ENCODE measurements at places on chromosomes 7 and 10.

DNA sequence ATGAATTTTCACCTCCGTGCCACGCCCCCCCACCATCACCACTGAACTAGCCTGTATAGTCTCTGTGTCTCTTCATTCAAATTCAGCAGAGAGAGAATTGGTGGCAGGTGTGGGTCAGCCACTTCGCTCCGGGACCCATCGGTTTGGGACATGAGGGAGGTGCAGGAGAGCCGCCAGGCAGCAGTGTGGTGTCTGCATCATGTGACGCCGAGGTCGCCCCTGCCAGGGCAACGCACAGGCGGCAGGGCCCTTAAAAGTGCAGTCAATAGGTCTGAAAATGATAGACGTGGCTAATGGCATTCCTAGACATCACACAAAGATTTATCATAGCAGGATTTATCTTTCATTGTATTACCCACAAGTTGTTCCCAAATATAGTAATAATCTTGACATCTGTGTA lies 100.6 kb upstream of the RNF32 start:
- DNase-seq = no peak

- DNase-seq = no peak
Observed at GRCh38 chr7:99837649-99838361, 10.0 kb downstream of the CYP3A43 start.

- no peak for DNase-seq
Observed at GRCh38 chr7:114916261-114916892, 5.5 kb upstream of the MDFIC start.

GRCh38 chr7:127447326-127447945 lies 54.9 kb upstream of the ZNF800 start:
- DNase-seq = no peak

- DNase-seq = peak; percentile 51
Observed at GRCh38 chr7:131106681-131107336, 220.9 kb upstream of the MKLN1 start.

GRCh38 chr7:128120976-128121490 lies 89.8 kb upstream of the LRRC4 start:
- DNase-seq = no peak

DNA sequence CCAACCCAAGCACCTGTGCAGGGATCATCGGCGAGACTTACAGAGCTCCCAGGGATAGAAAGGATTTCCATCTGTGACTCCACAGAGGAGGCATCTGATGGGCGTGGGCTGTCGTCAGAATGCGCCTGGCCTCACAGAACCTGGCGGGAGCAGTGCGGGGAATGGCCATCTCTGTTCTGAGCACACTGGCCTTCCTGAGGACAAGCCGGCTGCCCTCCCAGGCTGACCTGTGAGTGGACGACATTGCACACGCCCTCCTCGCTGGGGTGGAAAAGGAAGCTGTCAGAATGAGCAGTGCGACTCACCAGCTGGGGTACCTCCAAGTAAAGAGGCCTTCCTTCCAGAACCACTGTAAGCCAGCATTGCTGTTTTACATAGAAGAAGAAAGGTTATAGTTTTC lies 234.6 kb upstream of the PITRM1 start:
- DNase-seq = no peak

DNA sequence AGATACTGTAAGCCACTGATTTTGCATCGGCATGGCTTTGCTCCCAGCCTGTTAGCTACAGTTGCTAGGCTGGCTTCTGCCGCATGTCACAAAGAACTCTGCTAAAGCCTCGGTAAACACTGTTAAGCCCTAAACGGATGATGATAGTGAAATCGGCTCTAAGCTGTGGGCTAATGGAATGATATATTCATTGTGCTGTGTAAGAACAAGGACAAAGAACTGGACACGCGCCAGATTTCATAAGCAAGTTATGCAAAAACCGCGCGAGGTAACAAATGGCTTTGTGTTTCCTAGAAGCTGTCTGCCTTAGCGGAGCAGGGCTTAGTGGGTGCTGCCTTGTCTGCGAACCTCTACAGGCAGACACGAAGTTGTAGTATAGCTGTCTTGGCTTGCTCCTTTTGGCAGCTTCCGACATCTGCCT lies 331.3 kb upstream of the COBL start:
- DNase-seq = no peak

GRCh38 chr10:113390896-113391295 lies 162.0 kb upstream of the HABP2 start:
- no peak for DNase-seq

DNA sequence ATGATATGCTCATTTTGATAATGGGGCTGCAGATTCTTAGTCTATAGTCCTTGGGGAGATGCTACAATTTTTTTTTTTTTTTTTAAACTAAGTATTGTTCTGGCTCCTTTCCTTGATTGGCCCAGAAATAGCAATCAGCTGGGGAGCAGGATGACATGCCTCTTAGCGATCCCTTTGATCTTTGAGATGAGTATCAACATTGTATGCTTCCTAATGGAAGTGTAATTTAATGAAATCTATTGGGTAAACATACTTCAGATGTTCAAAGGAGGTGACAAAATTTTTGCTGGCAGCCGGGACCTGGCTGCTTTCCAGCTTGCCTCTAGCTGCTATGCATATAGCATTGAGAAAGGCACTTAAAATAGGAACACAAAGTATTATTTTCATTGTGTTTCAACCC lies 43.5 kb downstream of the VTI1A start:
- no peak for DNase-seq

DNA sequence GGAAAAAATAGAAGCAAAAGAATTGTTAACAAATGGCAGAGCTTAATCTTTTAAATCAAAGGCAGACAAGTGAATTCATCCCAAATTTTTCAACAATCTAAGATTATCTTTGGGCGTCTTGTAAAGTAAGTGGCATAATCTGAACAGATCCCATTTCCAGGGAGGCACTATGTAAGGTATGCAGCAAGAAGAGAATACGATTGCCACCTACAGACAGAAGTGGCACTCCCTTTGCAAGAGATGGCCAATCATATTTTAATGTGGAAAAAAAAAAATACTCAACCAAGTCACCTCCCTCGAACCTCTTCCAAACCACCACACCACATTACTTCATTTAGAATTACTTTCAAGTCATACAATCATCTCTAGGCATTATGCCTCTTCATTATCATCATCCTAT lies 4.0 kb downstream of the GFRA1 start:
- DNase-seq = no peak

DNA sequence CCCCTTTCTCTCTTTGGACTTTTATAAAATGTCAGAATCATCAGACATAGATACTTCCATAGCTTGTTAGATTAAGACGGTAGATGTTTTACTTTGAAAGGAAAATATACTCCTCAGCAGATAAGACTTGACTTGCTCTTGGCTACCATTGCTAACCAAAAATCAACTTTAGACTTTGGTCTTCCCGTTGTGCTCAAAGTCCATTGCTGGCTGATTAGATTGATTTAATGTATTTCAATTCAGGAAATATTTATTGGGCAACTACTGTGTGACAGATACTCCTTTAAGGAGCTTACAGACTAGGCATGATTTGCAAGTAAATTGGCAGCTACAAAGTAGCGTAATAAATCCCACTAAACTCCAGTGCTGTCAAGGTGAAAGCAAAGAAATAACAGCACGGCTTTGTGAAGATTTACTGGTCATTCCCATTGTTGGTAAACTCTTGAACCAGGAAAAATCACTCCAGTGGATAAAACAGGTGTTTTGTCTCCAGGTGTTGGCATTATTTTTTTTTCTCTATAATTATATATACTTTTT lies 95.7 kb upstream of the ARMC3 start:
- DNase-seq = no peak

- DNase-seq = no peak
Observed at GRCh38 chr10:11242443-11243387, 225.0 kb downstream of the CELF2 start.

DNA sequence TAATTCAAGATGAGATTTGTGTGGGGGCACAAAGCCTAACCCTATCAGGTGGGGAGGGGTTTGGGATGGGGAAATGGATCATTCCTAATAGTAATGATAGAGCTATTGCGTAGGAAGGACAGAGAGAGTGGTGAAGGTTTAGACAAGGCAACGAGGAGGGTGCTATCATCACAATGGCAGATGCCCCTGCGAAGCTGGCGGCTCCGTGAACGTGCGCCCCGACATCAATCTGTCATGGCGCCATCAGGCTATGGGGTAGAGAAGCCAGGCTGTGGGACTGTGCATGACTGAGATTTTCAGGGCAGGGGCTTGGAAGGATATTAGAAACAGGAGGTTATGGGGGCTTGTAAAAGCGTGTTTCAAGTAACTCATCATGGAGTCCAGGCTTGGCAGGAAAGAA lies 157.6 kb downstream of the ITGA8 start:
- DNase-seq = no peak

GRCh38 chr7:144497282-144497681 lies 93.8 kb upstream of the NOBOX start:
- DNase-seq = no peak

- DNase-seq = peak; percentile 33
Observed at GRCh38 chr7:70856901-70857630, 274.9 kb upstream of the GALNT17 start.

DNA sequence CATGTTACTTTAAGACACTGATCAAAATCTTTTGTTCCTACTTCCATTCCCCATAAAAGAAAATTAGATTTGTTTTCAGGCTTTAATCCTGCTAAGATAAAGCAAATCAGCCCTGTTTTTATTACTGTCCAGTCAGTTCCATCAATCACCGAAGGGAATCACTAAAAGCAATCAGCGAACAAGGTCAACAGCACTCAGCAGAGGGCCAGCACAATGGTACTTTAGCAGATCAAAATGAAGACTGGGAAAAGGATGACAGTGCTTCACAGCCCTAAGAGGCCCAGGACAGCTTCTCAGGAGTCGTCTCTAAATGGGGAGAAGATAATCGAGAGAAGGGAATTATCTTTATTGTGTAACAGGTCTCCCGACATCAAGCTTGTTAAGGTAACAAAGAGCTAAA lies 32.7 kb downstream of the SEM1 start:
- DNase-seq = no peak

DNA sequence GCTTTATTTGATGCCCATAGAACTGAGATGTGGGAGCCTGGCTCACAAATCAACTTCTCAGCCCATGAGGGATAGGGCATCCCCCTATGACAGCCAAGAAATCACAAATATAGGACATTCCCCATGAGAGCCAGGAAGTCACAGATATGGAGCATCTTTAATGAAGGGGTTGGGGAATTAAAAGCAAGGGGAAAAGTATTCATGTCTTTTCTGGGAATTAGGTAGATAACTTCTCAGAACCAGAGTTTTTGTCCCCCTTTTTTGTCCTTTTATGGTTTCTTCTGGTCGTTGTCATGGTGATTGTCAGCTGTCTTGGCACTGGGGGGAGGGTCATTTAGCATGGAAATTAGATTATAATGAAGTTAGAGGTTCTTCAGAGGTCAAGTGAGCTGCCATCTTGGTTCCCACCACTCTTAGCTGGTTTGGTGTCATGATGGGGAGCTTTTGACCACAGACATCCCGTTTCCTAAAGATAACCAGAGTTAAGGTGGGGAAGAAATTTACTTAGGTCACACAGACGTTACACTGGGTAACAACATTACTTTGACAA lies 56.9 kb downstream of the NOD1 start:
- DNase-seq = no peak

GRCh38 chr10:112758961-112759360 lies 191.1 kb upstream of the TCF7L2 start:
- no peak for DNase-seq

DNA sequence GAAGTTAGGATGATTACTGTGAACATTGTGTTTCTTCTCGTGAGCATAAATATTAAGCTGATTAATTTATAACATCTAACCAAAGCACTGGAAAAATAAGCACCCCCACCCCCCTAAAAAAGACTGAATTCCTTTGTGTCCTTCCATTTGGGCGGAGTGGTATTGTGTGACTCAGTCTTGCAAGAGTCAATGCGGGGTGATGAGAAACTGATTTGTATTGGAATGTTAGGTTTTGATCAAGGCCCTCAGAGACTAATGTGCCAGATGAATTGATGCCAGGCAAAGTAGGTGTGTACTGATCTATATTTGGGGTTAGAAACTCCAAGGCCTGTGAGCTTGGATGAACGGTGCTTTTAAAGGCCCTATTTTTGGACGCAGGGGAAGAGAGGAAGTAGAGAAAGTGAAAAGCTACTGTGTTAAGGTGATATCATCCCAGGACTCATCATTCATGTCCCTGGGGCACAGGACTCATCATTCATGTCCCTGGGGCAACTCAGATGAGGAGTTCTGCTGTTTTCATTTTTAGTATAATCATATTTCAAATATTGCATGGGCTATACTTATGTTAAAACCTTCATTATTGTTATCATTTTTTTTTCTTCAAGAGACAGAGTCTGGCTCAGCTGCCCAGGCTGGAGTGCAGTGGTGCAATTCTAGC lies 61.3 kb upstream of the PTN start:
- DNase-seq = no peak

DNA sequence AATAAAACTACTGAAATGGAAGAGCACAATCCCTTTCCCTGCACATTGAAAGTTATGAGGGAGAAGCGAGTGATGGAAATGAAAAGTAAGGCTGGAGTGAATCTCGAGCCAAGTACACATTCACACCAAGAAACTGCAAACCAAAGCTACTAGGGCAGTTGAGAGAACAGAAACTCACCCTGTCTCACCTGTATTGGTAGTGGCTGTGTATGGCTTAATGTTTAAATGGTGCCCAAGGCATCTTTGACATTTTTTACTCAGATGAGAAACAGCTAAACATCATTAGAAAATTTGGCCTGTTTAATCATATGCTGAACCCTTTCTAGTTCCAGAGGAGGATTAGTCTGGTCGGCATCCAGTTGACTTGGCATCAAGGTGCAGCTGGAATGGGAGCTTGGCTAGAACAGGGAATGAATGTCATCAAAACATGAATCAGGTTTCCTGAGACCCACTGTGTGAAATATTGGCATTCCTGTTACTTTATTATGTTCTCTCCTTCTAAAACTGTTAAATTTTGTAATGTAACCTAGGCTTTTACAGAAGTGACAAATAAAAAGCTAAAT lies 840.8 kb downstream of the GRM8 start:
- DNase-seq = no peak

DNA sequence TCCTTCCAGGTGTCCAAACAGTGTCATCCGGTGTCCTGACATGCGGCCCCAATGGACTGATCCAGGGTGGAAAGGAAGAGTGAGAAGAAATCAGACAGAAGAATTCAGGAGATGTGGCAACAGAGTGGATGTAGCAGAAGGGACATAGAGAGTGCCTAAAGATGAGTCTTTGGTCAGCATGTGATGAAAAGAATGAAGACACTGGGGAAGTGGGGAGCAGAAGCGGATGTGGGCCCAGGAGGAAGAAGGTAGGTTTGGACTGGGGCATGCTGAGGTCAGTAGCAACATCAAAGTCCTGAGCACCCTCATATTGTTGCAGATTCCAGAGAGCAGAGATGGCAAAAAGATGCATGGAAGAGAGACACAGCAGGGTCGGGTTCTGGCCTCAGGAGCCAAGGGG lies 71.8 kb upstream of the STEAP1B start:
- DNase-seq = no peak

- DNase-seq = no peak
Observed at GRCh38 chr7:92769394-92769699, 67.0 kb downstream of the CDK6 start.

DNA sequence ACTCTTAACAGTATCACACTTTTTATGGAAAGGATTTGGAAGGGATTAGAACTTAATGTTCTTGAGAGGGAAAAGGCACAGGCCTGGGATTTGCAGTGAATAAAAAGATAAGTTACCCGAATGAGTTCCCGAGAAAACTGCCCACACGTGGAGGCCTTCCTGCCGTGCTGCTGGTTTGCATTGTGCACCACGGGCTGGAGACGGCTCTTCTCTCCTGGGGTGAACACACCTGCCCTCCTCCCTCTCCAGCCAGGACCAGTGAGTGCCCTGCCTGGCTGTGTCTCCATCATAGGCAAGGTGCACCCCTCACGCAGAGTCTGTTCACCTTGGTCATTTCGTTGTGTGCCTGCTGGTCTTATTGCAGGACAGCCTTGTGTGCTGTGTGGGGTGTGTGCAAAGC lies 336.3 kb upstream of the SHH start:
- no peak for DNase-seq

Data from effector CD4-positive, alpha-beta T cell (primary cell).